HS-5 (cell line): ENCODE measurements at places on chromosomes 16 and 17.

GRCh38 chr17:29155227-29155965, 24.8 kb downstream of the MYO18A start:
- no peak for DNase-seq

- DNase-seq = no peak
Observed at GRCh38 chr17:78677303-78678221, 100.4 kb upstream of the DNAH17 start.

GRCh38 chr17:73968680-73969079, 234.8 kb upstream of the RPL38 start:
- DNase-seq = no peak

DNA sequence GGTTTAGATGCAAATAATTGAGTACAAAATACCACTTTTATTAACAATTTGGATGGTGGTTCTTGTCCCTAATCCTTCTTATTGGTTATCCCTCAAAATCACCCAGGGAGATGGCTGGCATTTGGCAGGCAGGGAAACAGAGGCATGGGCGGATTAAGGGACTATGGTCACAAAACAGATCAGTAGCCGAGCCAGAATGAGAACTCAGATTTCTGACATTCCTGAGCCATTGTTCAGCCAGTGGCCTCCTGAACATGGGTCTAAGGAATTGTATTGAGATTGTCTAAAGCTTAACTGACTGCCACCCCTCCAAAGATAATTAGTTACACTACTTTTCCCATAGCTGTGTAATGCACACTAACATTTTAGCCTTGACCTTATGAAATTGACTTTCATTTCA, 88.4 kb downstream of the CHD9NB start:
- DNase-seq = no peak

DNA sequence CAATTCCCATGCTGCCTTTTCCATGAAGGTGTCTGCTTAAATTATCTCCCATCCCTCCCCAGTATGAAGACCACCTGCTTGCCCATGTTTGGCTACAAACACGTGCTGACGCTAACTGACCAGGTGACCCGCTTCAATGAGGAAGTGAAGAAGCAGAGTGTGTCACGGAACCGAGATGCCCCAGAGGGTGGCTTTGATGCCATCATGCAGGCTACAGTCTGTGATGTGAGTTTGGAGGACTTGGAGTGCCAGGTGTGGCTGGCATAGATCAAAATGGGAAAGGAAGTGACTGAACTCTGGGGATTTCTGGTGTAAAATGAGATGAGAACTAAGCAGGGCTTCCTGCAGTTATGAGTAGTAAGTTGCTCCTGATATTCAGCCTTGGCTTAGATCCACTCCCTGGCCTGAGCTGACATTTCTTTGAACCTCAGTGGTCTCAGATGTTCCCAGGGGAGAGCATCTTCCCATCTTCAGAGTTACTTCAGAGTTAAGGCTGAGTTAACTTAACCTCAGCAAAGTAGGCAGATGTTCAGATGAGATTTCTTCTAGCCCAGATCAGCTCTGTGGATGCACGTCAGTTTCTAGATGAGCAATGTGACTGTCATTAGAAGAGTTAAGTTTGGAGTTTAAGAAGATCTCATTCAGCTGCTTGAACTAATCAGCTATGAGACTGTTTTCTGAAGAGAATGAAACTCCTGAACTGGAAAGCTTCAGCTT, 32.7 kb downstream of the ITGB3 start:
- no peak for DNase-seq

DNA sequence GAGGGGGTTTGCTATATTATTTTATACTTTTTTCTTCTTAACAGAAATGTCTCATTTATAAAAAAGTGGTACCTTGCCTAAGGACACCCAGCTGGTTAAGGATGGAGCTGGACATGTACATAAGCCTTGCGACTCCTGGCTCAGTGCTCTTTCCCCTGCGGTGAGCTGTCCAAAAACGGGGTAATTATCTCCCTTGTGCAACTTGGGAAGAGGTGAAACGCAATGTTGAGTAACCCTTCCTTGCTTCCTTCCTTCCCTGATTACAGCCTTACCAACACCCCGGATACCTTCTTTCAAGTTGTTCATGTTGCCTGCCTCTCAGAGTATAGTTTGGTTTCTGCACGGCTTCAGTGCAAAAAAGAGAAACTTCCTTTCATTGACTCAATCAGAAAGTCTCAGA, 94.1 kb upstream of the XYLT1 start:
- no peak for DNase-seq
